CD4-positive, alpha-beta T cell treated with Interleukin-15 for 4 hours (primary cell): ENCODE measurements at places on chromosomes 3 and 15.

GRCh38 chr3:173857154-173857553 is 459.6 kb downstream of the NLGN1 start:
- no peak for DNase-seq

DNA sequence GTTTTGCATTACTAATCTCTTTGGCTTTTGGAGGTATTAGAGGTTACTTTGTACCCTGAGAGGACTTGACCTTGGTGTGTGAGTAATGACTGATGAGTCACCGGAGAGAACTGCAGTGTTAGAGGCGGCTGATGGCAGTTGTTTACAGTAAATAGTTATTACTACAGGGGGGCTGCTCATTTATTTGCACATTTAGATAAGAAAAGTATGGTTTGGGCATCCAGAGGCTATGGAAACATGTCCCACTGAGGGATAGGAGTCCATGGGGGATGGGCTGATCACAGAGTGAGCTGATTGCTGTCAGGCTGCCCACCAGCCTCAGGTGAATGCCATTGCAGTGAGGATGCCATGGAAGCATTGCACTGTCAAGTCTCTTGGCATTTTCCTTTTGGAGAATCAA is 17.3 kb upstream of the STAC start:
- no peak for DNase-seq

DNA sequence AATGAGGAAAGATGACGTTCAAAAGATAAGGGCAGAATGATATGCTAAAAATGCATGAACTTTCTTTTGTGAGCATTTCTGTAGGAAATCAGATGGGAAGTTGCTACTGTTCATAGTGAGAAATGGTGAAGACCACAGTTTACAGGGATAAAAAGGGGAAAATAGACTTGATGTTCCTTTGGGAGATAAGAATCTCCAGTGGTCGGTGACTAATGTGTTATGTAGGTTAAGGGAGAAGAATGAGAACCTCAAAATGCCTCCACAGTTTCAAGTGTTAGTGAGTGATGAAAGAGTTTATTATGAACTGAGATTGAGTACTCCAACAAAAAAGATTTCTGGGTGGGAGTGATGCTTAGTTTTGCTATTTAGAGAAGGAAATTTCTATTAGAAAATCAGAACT is 247.2 kb downstream of the LSAMP start:
- no peak for DNase-seq

GRCh38 chr3:13479332-13479581 is 849 bp upstream of the HDAC11 start:
- no peak for DNase-seq

DNA sequence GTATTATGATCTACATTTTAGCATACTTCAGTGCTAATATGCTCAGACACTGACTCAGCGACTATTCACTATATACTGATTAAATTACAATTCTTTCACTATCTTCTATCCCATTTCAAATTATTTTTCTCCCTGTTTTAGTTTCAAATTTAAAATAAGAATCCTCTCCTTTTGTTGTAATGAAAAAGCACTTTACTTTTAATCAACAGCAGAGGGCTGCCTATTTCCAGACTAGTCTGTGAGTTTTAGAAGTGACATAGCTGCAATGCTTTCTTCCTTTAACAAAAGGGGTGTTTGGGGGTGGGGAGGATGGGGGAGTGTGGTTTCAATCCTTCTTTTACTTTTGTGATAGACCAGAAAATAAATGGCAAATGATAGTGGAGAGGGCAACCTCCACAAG is 2.4 kb downstream of the NEDD4 start:
- DNase-seq: no peak

DNA sequence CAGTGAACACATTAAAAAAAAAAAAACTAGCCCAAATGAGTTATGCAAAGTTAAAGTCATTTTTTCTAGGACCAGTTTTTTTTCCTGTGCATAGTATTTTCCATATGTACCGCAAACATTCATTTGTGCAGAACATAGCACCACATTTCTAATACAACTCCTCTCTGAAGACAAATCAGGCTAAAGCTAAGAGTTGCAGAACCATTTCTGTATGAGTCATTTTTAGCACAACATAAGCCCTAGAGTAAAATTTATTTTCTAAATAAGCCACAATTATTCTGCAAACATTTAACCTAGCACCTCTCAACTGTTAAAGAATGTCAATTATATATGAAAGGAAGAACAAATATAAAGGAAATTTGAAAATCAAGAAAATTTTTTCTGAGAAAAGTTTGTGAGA is 375.8 kb downstream of the TIGIT start:
- no peak for DNase-seq

DNA sequence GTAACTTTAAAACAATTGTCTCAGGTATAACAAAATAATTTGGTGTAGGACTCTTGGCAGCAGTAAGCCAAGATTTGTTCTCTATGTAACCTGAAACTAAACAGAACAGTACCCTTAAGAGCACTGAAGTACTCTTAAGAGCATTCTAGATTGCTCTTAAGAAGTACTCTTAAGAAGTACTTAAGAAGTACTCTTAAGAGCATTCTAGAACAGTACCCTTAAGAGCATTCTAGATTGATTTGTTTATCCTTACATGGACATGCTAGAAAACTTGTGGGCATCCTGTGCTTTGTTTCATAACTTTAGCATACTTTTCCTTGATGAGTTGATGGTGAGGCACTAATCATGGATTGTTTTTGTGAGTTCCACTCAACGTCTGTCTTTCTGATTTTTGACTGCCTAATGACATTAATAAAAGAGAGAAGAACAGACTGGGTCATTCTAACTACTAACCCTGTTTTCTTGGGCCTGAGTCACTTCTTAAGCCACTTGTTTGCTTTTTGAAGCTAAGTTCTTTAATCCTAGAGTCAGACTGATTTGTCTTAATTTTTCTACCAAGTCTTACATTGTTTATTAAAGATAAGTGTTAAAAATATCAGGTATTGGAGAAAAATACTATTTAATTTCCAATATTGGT is 57.2 kb upstream of the UTS2B start:
- DNase-seq: no peak
